ENCODE measurements at places on chromosomes 13 and 19.

- peak; percentile 15 for DNase-seq
These were observed 75.2 kb upstream of the UBL3 start for GRCh38 chr13:29925457-29926097.

- DNase-seq: no peak
These were observed 14.0 kb downstream of the WASF3 start for GRCh38 chr13:26571518-26571917.

GRCh38 chr13:25764378-25764777 lies 287.4 kb downstream of the SHISA2 start:
- DNase-seq: no peak

GRCh38 chr13:38590796-38591507 lies 95.9 kb upstream of the FREM2 start:
- DNase-seq: no peak

DNA sequence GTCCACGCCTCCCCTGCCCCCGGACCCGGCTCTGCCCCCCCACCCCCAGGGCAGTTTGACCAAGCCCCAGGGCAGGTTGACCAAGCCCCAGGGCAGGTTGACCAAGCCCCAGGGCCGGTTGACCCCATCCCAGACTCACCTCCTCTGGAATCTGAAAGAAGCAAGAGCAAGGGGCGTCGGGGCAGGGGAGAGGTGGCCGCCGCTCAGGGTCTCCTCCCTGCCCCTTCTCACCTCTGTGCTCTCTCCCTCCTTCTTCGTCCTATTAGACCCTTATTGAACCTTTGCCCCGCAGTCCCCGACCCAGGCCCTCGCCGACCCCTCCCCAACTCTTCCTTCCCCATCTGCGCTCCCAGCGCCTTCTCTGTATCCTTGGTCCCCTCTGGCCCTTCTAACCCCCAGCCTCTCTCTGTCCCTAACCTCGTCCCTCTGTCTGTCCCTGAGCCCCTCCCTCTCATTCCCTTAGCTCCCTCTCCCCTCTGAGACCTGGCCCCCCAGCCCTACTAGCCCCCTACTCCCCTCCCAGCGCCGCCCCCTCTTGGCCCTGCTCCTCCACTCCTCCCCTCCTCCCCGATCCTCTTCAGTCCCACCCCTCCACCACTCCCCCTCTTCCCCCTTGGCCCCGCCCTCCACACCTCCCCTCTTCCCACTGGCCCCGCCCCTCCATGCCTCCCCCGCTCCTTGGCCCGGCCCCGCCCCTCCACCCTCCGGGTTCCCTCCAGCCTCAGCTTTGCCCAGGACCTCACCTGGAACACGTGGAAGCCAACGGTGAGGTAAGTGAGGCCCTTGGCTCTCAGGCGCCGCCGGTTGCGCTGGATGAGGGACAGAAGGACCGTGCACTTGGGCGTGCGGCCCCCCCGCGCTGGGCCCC lies 7.6 kb downstream of the CAPN12 start:
- no peak for DNase-seq

All from KBM-7 (cell line).